ENCODE measurements at places on chromosomes 13 and 19. TPM values are rescaled to one million over a fixed set of nuclear protein-coding genes. Genes with fewer than 3 reads are reported as not detected.
A peak's percentile ranks its signal among the peaks of the same experiment; 100 is the strongest.

- DNase-seq, result no peak
Observed at GRCh38 chr13:33299626-33300025, 14.1 kb upstream of the STARD13 start.

GRCh38 chr19:6297202-6297601 is 17.4 kb upstream of the MLLT1 start:
- DNase-seq, result no peak

ARRDC5 gene
- total RNA-seq, result 0.18 TPM

DNA sequence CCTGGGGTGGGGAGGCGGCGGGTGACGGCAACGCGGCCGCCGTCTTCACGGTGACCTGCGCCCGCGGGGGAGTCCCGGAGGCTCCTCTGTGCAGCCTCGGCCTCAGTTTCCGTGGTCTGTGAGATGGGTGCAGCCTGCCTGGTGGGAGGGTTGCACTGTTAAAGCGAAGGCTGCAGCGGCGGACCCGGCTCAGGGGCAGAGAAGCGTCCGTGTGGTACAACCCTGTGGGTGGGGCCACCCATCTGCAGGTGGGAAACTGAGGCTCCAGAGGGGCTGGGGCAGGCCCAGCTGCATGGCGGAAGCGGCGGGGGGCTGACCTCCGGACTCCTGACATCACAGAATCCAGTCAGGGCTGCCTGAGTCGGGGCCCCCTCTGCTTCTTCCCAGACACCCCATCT is 481 bp downstream of the FGF22 start:
- DNase-seq, result no peak

GRCh38 chr19:715347-715746 is 6.6 kb downstream of the PALM start:
- no peak for DNase-seq

LILRA1 gene
- not detected for total RNA-seq

GRCh38 chr13:113857531-113858195 is 6.2 kb downstream of the GAS6 start:
- no peak for DNase-seq

IGFL2 gene
- not detected for total RNA-seq

SMIM44 gene
- total RNA-seq, result not detected

DNA sequence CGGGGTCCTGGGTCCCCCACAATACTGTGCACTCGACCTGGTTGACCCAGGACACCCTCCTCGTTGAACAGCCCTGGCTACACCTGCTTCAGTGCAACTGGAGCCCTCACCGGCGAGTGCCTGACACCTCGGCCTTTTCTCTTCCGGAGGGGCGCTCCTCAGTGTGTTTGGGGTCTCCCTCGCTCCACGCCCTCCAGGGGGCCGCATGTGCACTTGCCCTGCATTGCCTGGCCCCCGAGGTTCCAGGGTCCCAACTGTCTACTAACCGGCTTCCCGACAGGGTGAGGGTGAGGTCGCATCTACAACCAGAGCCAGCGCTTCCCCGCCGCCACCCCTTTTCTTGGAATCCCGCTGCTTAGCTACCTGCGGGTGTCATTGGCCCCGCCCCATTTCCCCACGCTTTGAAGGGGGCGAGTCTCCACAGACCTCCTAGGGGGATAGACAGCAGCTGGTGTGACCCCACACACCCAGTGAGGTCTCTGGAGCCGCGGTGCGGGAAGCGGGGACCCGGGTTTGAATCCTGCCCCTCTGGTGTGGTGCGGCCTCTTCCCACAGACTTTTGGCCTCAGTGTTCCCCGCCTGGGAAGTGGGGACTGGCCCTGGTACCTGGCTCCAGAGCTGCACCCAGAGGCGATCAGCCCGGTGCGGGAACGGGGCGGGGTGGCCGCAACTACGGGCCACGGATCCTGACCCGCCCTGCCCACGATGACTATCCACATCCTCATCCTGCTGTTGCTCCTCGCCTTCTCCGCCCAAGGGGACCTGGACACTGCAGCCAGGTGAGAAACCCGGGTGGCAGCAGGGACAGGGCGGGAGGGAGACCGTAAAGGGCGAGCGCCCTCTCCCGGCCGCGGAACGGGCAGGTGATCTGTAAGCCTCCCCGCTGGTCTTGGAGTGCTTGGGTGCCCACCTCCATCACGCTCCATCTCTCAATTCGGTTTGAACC is at the start of gene ADM5:
ADM5 (plus strand) TSS at position 462 of the 946 bp plus-strand sequence; CDS start at position 706, 244 bp downstream.
- peak; percentile 58 for DNase-seq

GRCh38 chr19:21569494-21569865 is 64.1 kb downstream of the ZNF429 start:
- DNase-seq, result peak; percentile 78

RASA3 gene
- 32.3 TPM for total RNA-seq

DNA sequence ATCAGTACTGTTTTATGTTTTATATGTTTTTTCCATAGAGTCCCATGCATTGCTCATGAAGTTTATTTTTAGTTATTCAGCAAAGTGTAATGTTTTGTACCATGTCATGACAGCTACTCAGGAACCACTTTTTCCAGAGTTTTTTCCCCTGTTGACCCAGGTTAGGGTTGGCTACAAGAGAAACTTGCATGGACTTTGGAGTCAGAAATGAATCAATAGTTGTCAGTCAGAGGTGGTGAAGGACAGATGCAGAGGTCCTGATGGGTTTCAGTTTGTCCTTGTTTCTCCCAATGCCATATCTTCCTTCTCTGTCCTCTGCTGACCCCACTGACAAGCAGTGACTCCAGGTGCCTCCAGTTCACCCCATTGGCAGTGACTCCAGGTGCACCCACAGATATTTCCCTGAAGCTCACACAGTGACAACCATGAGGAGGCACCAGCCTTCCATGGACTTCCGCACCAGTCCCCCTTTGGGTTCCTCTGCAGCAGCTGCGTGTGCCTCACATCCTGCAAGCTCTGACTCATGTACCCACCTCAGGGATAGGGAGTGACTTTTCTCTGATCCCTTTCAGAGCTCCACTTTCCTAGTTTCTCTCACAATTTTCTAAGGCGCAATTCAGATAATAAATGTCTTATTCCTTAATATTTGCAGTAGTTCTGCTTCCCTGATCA is 92.1 kb downstream of the AKAP11 start:
- DNase-seq, result no peak

DNA sequence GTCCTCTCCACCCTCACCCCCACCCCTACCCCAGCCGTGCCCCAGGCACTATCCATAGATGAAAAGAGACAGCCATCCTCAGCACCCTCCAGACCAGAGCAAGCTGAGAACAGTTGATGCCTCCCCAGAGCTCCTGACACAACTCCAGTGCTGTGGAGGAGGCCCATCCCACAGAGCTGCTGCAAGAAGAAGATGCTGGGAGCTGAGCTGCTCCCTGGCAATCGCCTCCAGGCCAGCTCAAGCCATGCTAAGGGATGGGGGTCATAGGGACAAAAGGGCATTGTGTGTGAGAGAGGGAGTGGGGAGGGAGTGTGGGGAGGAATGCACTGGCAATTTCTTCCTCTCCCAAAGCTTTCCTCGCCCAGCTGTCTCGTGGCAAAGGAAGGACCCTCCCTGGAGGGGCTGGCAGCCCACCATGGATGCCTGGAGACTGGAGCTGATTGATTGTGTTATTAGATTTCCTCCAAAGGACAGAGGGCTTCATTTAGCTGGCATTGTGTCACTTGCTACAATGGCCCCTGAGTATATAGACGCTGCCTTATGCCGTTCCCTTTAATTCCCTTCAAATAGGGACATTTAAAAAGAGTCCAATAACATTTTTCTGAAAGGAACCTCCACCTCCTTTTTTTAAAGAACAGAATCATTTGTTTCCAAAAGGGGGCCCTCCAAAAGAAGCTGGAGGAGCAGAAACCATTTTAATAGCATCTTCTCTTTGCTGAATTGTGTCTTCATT is 476.4 kb downstream of the FOXO1 start:
- no peak for DNase-seq

- DNase-seq, result no peak
Observed at GRCh38 chr13:105050686-105051085, 1484.8 kb downstream of the EFNB2 start.

DNA sequence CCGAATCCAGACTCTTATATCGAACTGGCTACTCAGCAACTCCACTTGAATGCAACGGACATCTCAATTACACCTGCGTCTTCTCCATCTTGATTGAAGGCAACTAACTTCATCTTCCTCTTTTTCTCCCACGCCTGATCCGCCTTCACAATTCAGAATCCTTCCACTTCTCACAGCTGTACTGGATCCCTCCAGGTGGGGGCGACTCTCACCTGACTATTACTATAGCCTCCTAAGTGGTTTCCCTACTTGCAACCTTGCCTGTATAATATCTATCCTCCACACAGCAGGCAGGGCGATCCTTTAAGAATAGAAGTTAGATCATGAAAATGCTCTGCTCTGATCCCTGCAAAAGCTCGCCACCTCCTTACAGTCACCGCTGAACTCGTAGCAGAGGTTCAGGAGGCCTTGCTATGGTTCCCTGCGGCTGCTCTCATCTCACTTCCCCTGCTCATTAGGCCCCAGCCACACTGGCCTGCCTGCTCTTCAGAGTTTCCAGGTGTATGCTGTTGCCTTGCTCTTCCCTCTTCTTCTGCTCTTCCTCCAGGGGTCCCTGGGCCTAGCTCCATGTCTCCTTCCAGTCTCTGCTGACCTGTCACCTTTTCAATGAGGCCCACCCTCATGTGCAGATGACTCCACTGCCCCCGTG is 31.9 kb downstream of the RFXAP start:
- peak; percentile 36 for DNase-seq

- DNase-seq, result no peak
Observed at GRCh38 chr13:112687836-112688559, 1.8 kb upstream of the ATP11A start.

- no peak for DNase-seq
Observed at GRCh38 chr13:68944272-68944671, 1163.4 kb upstream of the ATXN8OS start.

DNA sequence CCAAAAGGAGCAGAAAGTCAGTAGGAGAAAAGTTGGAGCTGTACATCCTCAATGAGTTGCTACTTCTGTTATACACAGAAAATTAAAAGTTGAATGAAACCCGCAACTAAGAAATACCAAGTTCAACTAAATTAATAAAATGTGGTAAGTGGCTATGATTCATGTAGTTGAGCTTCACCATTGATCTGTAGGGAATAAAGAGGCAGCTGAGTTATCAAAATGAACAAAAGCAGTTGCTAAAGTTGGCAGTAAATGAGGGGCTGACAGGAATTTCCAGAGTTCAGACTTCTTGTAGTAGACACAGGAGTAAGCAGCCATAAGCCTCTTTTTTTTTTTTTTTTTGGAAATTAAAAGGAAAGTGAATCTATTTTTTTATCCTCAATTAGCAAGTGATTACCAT is 234.6 kb downstream of the POSTN start:
- no peak for DNase-seq

- no peak for DNase-seq
Observed at GRCh38 chr19:43553656-43554055, 20.7 kb downstream of the ZNF575 start.

GRCh38 chr19:58385891-58386575 is 1.0 kb upstream of the RPS5 start:
- peak; percentile 52 for DNase-seq

DNA sequence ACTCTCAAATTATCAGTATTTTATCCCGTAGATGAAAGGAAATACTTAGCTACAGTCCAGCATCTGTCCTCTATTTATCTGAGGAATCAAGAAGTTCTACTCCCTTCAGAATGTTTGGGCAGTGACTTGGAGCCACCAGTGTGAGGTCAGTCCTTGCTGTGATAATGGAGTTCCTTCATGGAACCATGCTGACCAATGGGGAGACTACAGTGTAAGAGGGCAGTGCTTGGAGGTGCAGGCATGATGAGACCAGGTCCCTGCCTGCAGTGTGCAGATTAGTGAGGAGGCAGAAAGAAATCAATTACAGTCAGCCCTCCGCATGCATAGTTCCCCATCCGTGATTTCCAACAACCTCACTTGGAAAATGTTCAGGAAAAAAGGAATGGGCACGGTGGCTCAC is at the start of gene C19orf18:
C19orf18 (minus strand) TSS at position 101 of the 400 bp plus-strand sequence. CDS start 102 bp downstream, outside the sequence.
- no peak for DNase-seq

GJB2 gene
- total RNA-seq, result 1.1 TPM

GRCh38 chr19:17448131-17448967 is at the start of gene TMEM221:
TSS of gene TMEM221 (minus strand) at chr19:17448668. CDS start at chr19:17448462, 206 bp downstream.
- DNase-seq, result peak; percentile 83
